ENCODE measurements at places on chromosomes 13 and 19. TPM values are rescaled to one million over a fixed set of nuclear protein-coding genes. Genes with fewer than 3 reads are reported as not detected.

DNA sequence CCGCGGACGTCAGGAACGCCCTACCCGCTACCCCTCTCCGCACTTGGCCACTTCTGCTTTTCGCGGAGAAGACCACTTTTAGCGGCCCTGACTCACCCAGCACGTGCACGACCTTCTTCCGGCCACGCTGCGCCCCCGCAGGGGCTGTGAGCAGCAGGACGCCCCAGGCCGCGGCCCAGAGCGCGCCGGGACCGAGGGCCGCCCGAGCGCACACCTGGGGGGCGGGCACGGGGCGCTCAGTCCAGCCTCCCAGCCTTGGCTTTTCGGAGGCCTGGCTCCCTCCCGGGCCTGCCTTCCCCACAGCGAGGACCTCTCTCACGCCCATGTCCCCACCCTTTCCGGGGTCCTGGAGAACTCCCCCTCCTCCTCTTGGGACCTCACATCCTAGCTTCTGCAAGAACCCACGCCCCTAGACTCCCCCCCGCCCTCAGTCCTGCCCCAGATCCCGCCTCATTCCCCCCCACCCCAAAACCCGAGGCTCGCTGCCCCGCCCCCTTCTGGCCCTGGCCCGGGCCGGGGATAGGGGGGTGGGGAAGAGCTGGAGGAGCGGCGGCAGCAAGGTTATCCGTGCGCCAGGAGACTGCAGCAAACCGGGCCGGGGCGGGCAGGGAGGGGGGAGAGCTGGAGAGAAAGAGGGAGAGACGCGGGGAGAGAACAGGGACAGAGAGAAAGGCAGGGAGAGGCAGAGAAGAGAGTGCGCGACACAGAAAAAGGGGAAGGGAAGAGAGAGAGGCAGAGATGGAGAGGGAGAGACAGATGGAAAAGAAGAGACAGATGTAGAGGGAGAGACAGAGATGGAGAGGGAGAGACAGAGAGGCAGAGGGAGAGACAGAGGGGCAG lies 11.5 kb downstream of the TM6SF2 start:
- H3K4me1 ChIP-seq: peaks cover 2% of the 10 kb centered on the region
- peak; percentile 84 for DNase-seq
- no peak overlapping the region for H3K4me3 ChIP-seq
- no peak overlapping the region for H3K27ac ChIP-seq
- no peaks in the 10 kb centered on the region for H3K36me3 ChIP-seq

DNA sequence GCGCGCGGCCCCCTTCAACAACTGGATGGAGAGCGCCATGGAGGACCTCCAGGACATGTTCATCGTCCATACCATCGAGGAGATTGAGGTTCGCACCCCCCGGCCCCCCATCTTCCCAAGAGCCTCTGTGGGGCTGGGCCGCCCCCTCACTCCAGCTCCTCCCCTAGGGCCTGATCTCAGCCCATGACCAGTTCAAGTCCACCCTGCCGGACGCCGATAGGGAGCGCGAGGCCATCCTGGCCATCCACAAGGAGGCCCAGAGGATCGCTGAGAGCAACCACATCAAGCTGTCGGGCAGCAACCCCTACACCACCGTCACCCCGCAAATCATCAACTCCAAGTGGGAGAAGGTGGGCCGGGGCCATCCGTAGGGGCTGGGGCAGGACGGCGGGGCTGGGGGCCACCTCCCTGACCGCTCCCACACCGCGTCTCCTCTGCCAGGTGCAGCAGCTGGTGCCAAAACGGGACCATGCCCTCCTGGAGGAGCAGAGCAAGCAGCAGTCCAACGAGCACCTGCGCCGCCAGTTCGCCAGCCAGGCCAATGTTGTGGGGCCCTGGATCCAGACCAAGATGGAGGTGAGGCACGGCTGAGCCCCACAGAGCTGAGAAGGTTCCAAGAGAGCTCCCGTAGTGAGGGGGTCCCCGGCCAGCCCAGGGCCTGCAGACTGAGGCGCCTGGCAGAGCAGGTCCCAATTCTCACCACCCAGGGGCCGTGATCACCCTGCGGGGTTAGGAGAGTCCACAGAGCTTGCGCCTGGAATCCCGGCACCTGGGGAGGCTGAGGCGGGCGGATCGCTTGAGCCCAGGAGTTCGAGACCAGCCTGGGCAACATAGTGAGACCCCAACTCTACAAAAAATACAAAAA lies 20.1 kb downstream of the CAPN12 start:
- no peaks in the 10 kb centered on the region for H3K4me1 ChIP-seq
- peaks cover 13% of the 10 kb centered on the region for H3K36me3 ChIP-seq
- no peaks in the 10 kb centered on the region for H3K27me3 ChIP-seq
- DNase-seq: no peak

- no peaks in the 10 kb centered on the region for H3K4me1 ChIP-seq
- H3K27me3 ChIP-seq: peaks cover 24% of the 10 kb centered on the region
- no peak overlapping the region for H3K27ac ChIP-seq
- H3K36me3 ChIP-seq: no peaks in the 10 kb centered on the region
- H3K4me3 ChIP-seq: no peak overlapping the region
Observed at GRCh38 chr19:1699998-1700732, 47.8 kb upstream of the TCF3 start.

- H3K4me1 ChIP-seq: no peaks in the 10 kb centered on the region
- H3K27ac ChIP-seq: no peak overlapping the region
- DNase-seq: no peak
- H3K4me3 ChIP-seq: no peak overlapping the region
Observed at GRCh38 chr13:94464771-94465170, 14.7 kb downstream of the DCT start.

GRCh38 chr13:26949701-26950502 lies 189.3 kb upstream of the GPR12 start:
- H3K36me3 ChIP-seq: no peaks in the 10 kb centered on the region
- no peak overlapping the region for H3K27ac ChIP-seq
- H3K27me3 ChIP-seq: no peaks in the 10 kb centered on the region
- H3K4me3 ChIP-seq: no peak overlapping the region
- DNase-seq: no peak
- no peaks in the 10 kb centered on the region for H3K4me1 ChIP-seq

DNA sequence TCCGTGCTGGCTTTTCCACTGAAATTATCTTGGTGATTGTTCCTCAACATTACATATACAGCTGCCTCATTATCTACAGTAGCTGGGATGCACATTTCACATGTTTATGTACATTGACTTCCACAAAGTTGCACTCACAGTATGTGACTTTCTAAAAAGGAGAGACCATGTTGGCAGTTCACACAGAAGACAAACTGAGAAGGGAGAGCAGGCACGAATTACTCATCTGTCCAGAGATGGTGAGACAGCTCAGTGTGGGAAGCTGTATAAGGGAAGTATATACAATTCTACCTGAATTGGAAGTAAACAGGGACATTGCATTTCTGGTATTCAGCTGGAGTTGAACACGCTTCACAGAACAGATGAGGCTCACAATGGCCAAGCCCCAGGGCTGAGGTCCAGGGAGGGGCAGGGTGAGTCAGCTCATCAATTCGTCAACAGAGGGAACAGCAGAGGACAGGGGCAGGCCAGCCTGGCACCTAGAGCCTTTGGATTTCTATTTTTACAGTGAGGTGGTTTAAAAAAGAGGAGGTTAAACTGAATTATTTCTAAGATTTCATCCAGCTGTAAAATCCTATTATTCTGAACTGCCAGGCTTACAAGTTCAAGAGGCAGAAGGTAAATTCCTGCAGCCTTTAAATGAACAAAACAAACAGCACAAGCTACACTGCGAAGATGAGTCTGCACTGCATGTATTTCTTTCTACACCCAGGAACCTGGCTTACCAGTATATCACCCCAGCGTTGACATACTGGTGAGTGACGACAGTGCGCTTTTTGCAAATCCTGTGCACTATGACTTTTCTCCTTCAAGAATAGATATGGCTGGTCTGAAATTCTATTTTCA lies 9.8 kb downstream of the PARP4 start:
- no peak overlapping the region for H3K27ac ChIP-seq
- no peaks in the 10 kb centered on the region for H3K27me3 ChIP-seq
- H3K4me1 ChIP-seq: no peaks in the 10 kb centered on the region
- no peak for DNase-seq
- peaks cover 11% of the 10 kb centered on the region for H3K36me3 ChIP-seq

DNA sequence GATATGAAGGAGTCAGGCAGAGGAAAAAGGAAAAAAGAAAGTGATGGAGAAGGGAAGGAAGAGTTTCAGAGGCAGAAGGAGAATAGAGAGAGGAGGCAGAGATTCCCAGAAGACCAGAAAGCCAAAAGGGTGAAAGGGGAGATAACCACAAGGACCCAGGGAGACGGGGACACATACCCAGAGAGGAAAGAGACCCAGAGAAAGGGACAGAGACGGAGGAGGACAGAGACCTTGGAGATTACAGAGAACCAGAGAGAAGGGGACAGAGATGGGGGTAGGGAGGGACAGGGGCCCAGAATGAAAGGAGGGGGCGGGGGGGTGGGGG lies 1.4 kb downstream of the PTH2 start:
- no peaks in the 10 kb centered on the region for H3K4me1 ChIP-seq
- H3K27me3 ChIP-seq: peaks cover 80% of the 10 kb centered on the region
- H3K4me3 ChIP-seq: no peak overlapping the region
- no peak overlapping the region for H3K27ac ChIP-seq
- no peaks in the 10 kb centered on the region for H3K36me3 ChIP-seq
- no peak for DNase-seq

DNA sequence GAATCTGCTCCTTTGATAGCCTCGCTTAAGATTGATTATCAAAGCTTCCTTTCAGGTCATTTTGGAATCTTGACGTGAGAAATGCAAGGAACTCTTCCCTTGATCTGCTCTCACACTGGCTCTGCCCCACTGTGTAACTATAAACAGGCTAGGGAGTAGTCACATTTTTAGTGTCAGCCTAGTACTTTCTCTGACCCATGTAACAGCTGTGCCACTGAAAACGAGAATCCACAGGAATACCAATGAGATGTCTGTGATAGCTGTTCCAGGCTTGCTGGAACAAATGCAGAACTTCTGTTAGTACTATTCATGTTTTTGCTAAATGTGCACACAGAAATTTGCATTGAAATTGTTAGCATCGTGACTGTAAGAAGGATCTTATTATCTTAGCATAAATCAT lies 221.3 kb downstream of the MYO16 start:
- H3K27ac ChIP-seq: no peak overlapping the region
- H3K36me3 ChIP-seq: no peaks in the 10 kb centered on the region
- H3K27me3 ChIP-seq: no peaks in the 10 kb centered on the region
- H3K4me1 ChIP-seq: no peaks in the 10 kb centered on the region
- no peak overlapping the region for H3K4me3 ChIP-seq
- DNase-seq: peak; percentile 4

GRCh38 chr19:50147462-50148423 lies 15.3 kb downstream of the IZUMO2 start:
- H3K4me3 ChIP-seq: peak overlapping the region; percentile 58
- peak; percentile 91 for DNase-seq
- H3K27me3 ChIP-seq: no peaks in the 10 kb centered on the region
- H3K27ac ChIP-seq: peak overlapping the region; percentile 66
- no peaks in the 10 kb centered on the region for H3K4me1 ChIP-seq

DNA sequence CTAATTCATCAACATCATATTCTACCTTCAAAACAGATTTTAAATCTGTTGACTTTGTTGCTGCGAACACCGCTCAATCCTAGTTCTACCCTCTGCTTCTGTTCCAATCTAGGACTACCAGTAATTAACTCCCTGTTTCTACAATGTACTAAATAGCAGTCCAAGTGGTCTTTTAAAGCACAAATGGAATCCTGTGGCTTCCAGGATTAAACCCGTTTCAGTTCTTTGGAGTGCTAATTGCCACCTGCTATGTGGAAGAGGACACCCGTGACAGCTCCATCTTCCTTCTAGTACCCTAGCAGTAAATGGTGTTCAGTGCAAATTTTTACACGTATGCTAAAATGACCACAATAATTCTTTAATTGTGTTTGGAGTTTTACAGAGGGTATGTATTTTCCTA lies 232.1 kb downstream of the TDRD3 start:
- no peaks in the 10 kb centered on the region for H3K4me1 ChIP-seq
- no peak overlapping the region for H3K27ac ChIP-seq
- no peak for DNase-seq

DNA sequence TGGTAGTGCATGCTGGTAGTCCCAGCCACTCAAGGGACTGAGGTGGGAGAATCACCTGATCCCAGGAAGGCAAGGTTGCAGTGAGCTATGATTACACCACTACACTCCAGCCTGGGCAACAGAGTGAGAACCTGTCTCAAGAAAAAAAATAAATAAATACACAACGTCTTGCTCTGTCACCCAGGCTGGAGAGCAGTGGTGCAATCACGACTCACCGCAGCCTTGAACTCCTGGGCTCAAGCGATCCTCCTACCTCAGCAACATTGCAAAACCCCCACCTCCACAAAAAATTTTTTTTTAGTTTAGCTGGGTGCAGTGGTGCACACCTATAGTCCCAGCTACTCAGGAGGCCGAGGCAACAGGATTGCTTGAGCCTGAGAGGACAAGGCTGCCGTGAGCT lies 8.8 kb downstream of the TPM4 start:
- peaks cover 7% of the 10 kb centered on the region for H3K4me1 ChIP-seq
- H3K36me3 ChIP-seq: peaks cover 19% of the 10 kb centered on the region

GRCh38 chr13:112764028-112764427 lies 74.2 kb downstream of the ATP11A start:
- no peaks in the 10 kb centered on the region for H3K27me3 ChIP-seq
- H3K27ac ChIP-seq: peak overlapping the region; percentile 23
- H3K36me3 ChIP-seq: no peaks in the 10 kb centered on the region

DNA sequence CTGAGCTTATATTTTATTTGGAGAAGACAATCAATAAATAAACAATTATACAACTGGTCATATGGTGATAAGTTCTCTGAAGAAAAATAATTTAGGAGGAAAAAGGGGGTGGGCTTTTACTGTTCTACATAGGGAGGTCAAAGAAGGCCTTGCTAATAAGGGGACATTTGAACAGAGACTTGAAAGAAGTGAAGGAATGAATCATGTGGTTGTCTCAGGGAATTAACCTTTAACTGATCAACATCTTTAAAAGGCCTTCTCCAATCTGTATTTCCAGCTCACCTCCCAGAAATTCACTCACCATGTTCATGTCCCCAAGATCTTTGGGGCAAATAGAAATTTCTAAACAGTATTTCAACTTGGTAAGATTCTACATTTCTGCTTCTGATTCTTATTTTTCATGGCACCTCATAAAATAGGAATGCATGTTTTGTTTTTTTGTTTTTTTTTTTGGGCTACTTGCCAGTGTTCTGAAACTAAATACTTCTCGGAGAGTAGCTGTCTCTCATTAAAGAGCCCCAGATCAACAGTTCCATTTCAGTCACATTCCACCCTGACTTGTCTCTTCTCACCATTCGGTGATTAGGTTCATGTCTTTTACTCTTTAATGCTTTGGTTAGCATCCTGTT lies 19.2 kb upstream of the LPAR6 start:
- H3K27me3 ChIP-seq: no peaks in the 10 kb centered on the region
- peak overlapping the region; percentile 29 for H3K27ac ChIP-seq
- H3K4me3 ChIP-seq: no peak overlapping the region
- no peaks in the 10 kb centered on the region for H3K36me3 ChIP-seq
- DNase-seq: no peak

GRCh38 chr13:105984646-105985045 lies 550.8 kb downstream of the EFNB2 start:
- no peaks in the 10 kb centered on the region for H3K36me3 ChIP-seq
- H3K27ac ChIP-seq: no peak overlapping the region
- DNase-seq: peak; percentile 60
- H3K4me3 ChIP-seq: no peak overlapping the region
- H3K4me1 ChIP-seq: no peaks in the 10 kb centered on the region

The KANK2 gene
- 164 TPM for total RNA-seq

The SIGLEC12 gene
- total RNA-seq: 3.5 TPM

The SMARCA4 gene
- total RNA-seq: 116 TPM

The SOX1 gene
- total RNA-seq: 0.09 TPM

The ACP5 gene
- 184 TPM for total RNA-seq

The KCNJ14 gene
- 0.82 TPM for total RNA-seq

The LRP3 gene
- total RNA-seq: 16.4 TPM
